ENCODE measurements at places on chromosomes 1 and 21.
A peak's percentile ranks its signal among the peaks of the same experiment; 100 is the strongest.

DNA sequence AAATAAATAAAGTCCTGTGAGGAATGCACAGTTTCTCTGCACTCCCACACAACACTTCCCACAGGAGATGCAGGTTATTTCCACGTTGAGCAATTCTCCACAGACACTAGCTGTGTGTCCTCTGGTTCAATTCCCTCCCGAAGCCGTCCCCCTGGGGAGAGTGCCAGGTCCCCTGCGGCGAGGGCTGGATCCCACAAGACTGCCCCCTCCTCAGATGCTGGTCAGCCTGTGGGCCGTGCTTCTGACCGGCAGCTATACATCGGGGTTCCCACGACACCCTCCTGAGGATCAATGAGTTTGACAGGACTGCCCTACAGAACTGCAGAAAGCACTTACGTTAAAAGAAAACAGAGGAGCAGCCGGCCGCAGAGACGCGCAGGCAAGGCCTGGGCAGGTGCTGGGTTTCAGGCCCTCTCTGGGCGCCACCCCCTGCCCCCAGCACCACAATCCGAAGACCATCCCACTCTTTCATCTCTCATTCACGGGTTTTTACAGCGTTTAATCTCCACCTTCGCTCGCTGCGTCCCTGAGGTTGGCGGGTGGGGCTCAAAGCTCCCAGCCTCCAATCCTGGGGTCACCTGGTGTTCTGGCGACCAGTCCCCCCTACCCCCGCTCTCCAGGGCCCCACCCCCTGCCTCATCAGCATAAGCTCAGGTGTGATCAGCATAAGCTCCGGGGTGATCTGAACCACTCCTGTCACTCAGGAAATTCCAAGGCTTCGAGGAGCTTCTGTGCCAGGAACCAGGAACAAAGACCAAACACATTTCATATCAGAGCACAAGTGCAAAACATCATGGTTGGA is 9.3 kb downstream of the SLC35E2B start:
- no peak for DNase-seq

- DNase-seq, result peak; percentile 7
Measured at GRCh38 chr1:17696417-17697301, 58.5 kb upstream of the ACTL8 start.

- DNase-seq, result peak; percentile 21
Measured at GRCh38 chr1:230259621-230260020, 166.5 kb downstream of the PGBD5 start.

GRCh38 chr1:109873278-109874175 is 37.1 kb upstream of the CSF1 start:
- no peak for DNase-seq

GRCh38 chr1:181120924-181121323 is 32.4 kb downstream of the IER5 start:
- no peak for DNase-seq

DNA sequence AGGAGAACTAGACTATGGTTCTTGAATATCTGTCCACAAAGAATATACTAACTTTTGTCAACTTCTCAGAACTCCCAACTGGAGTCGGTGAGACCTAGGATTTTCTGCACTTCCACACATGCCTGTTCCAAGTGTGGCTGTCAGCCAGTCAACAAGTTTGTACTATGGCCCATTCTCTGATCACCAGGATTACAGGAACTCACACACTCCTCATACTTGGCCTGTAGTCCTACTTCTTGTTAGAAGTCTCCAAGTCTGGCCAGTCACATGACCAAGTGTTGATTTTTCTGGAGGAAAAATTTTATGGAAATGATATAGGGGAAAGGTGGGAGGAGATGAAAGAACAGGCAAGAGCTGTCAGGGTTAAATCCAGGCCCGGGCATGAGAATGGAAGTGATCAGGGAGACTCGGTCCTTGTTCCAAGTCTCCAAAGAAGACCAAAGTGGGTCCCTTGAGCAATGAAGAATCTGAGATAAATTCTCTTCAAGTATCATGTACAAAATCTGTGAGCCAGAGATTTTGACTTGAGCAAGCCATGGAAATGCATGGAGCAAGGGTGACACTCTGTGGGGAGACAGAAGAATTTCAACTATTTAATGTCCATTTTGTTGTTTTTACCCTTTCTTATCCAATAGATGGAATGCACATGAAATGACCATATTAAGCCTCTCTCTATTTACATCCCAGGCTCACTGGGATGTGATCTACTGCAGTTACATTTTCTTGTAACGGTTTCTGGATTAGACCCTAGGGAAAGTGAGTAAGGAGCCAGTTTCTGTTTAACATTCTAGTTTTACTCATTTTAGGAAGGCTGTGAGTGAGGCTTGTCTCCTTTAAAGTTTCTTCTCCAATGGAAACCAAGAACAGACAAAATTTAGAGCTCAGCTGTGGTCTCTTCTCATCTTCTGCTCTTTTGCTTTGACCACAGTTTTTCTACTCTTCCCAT is 320.9 kb downstream of the ASTN1 start:
- no peak for DNase-seq

GRCh38 chr1:204151552-204152309 is at the start of gene ETNK2:
Gene ETNK2, minus strand, starts transcription at chr1:204152044. Its CDS starts 192 bp downstream, at chr1:204151852.
- DNase-seq, result no peak

- no peak for DNase-seq
Measured at GRCh38 chr1:208136459-208137182, 107.6 kb downstream of the PLXNA2 start.

GRCh38 chr21:31545036-31545435 is 114.5 kb upstream of the SOD1 start:
- no peak for DNase-seq

GRCh38 chr1:153030895-153031294 is at the start of gene SPRR1B:
Gene SPRR1B, plus strand, starts transcription at chr1:153031203. Its CDS starts 1,143 bp downstream, at chr1:153032346.
- DNase-seq, result no peak

DNA sequence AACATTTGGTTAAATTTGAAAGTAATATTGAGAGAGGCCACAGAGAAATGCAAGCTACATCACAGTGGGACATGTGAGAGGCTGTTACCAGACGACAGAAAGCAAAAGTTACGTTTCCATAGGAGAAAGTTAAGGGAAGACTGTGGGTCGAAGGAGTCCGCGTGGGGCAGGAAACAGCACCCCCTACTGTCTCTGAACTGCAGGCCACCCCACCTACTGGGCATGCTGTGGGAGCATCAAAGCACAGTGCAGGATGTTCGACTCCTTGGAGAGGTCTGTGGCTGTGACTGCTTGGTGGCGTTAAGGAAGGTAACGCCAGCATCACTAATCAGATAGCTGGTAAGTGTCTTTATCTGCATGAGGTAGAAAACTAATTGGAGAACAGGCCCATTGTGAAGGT is 123.9 kb downstream of the PTBP2 start:
- DNase-seq, result peak; percentile 28

DNA sequence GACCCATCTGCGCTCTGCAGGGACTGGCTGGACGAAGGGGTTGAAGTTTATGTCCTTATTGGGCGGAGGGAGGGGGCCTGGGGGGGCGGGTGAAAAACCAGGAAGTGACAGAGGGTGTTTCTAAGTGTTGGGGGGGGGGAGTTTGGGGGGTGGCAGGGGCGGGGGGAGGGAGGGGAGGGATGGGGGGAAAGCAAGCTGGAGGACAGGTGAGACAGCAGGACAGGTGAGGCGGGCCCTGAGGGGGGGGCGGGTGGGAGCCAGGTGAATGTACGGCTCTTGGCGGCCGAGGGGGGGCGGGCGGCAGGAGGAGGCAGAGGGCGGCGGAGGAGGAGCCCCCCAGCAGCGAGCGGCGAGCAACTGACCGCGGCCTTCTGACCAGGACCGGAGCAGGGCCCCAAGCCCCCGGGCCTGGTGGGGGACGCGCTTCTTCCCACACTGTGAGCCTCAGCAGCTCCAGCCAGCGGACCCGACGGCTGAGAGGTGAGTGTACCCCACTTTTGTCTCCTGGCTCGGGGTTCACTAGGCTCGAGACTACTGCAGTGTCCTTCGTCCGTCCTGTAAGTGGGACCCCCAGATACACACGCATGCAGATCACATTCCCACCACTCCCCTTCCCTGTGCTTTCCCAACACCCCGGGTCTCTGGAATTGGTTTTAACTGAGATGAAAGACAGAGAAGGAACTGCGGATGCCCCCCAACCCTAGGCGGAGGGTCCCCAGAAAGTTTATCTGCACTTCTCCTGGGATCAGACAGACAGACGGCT is at the start of gene ZBTB7B:
Gene ZBTB7B, plus strand, starts transcription at position 339 of the 763 bp plus-strand sequence. CDS start 11,859 bp downstream, outside the sequence.
- no peak for DNase-seq

- DNase-seq, result peak; percentile 94
Measured at GRCh38 chr1:42931911-42932422, 26.7 kb downstream of the SLC2A1 start.

- no peak for DNase-seq
Measured at GRCh38 chr1:104408268-104408667, 658.6 kb downstream of the AMY1C start.

DNA sequence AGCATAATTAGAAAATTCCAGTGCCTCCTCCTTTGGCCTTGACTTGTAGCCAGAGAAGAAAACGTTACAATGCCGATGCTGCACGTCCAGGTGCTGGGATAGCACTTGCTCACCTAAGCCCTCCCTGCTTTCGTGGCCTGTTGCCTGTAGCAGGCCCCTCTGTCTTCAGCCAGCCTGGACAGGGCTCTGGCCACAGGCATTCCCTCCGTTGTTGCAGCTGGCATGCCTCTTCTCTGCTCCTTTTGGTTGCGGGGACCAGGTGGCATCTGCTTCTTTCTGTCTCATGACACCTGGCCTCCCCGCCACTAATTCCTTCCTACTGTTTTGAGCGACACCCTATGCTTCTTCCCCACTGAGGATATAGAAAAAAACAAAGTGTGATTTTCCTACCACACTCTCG is 54.6 kb upstream of the MORC3 start:
- DNase-seq, result no peak

- no peak for DNase-seq
Measured at GRCh38 chr1:30615076-30615795, 108.1 kb downstream of the MATN1 start.

DNA sequence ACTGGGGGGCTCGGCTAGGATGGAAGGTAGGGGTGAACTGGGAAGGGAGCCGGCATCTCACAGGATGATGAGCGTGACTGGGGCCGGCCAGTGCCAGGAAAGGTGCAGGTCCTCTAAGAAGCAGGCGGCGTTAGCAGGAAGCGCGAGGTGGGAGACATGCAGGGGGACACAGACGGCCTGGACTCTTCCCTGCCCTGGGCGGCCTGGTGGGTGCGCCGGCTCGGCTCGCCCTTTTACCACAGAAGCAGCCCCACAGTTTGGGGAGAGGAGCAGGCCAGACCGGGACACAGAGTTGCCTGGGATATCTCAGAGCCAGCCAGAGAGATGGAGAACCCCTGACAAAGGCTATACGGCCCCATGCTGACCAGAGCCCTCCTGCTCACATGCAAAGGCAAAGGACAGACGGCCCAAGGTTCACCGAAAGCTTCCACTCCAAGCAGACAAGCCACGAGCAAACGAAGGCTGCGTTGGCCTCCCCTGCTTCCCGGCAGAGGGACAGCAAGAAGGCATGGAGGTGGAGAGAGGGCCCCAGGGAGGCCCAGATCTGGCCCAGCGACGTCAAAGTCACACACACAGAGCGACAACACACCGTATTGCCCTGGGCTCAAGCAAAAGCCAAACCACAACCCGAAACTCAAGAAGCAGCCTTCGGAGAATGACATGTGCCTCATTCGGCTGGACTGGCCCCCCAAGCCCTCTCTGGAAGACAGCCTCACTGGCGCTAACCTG is 14.9 kb upstream of the ALDH4A1 start:
- no peak for DNase-seq

DNA sequence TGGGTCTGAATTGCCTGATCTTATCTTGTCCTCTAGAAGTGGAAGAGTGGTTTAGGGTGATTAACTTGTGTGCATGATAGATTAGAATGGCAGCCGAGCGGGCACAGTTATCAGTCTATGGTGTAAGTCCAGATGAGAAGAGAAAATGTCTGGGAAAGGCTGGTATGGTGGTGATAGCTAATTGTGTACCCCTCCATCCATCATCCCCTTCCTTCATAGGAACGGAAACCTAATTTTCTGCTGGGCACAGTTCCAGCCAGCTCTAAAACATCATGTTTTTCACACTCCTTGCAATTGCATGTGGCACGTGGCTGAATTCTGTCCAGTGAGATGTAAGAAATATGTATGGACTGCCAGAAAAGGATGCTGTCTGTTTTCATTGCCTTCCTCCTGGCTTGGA is 40.9 kb upstream of the ZP4 start:
- DNase-seq, result no peak

- no peak for DNase-seq
Measured at GRCh38 chr21:45010860-45011259, 63.5 kb upstream of the ADARB1 start.

GRCh38 chr1:13965770-13966398 is 265.9 kb downstream of the PRDM2 start:
- no peak for DNase-seq

GRCh38 chr1:66696771-66697170 is 55.5 kb upstream of the DYNLT5 start:
- no peak for DNase-seq

DNA sequence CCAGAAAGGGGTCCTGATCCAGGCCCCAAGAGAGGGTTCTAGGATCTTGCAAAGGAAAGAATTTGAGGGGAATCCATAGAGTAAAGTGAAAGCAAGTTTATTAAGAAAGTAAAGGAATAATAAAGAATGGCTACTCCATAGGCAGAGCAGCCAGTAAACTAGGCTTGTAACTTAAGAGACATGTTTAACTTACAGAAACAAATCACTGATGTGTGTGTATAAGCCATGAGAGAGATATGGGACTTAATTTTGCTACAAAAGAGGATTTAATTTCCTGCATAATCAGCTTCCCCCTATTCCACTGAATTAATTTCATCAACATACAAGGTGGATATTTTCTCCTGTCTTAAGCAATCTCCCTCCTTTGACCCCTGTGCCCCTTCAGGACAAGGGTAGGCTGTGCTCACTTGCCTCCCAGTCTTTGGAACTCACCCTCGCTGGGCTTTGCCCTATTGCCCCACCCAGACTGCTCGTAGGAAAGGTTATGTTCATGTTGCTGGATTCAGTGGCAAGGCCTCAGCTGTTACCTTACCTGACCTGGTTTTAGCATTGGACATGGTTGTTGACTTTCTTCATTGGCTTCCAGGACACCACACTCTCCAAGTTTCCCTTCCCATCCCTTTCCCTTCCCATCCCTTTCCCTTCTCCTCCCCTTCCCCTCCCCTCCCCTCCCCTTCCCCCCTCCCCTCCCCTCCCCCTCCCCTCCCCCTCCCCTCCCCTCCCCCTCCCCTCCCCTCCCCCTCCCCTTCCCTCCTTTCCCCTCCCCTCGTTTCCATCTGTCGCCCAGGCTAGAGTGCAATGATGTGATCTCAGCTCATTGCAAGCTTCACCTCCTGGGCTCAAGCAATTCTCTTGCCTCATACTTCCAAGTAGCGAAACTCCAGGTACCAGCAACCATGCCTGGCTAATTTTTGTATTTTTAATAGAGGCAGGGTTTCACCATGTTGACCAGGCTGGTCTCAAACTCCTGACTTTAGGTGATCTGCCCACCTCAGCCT is 44.6 kb downstream of the TBCE start:
- no peak for DNase-seq

- DNase-seq, result peak; percentile 30
Measured at GRCh38 chr1:109138358-109138757, 24.4 kb downstream of the ELAPOR1 start.

GRCh38 chr1:243756529-243756928 is 93.5 kb downstream of the AKT3 start:
- no peak for DNase-seq
